T-helper 2 cell treated with Interferon-gamma antibody and Interleukin-4, amounts not matched to agents 5 μg/mL and 100 μg/mL, for 36 hours (primary cell): ENCODE measurements at places on chromosomes 1 and 21.

DNA sequence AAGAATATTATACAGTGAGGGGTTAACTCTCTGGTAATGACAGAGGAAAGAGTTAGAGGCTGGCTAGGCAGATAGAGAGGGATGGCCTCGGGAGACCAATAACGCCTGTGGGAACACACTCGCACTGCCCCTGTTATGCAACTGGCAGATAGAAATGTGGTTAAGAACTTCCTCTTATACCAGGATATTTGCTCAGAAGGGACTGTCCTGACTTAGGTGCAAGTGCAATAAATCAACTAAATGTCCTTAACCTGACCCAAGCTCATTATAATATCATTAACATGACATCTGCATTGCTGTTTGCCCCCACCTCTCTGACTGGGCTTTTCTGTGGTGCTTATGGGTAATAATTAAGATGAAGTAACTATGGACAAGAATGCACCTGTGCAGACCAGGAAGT, 1518.0 kb downstream of the NCAM2 start:
- DNase-seq: no peak

DNA sequence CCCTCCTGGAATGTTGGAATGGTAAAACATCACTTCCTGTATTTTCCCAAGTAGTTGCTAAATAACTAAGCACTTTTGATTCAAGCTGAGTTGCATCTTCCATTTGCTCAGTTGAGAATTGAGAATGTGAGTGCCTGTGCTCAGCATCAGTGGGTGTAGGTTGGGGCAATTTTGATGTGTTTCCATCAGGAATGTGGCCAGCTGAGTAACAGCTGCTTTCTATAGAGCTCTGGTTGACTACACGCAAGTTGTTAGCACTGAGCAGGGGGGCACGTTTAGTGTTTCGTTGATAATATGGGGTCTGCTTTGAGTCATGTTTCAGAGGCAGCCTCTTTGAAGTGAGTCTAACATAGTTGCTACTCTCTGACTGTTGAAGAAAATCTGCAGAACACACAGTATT, 41.5 kb downstream of the LRRC53 start:
- no peak for DNase-seq

DNA sequence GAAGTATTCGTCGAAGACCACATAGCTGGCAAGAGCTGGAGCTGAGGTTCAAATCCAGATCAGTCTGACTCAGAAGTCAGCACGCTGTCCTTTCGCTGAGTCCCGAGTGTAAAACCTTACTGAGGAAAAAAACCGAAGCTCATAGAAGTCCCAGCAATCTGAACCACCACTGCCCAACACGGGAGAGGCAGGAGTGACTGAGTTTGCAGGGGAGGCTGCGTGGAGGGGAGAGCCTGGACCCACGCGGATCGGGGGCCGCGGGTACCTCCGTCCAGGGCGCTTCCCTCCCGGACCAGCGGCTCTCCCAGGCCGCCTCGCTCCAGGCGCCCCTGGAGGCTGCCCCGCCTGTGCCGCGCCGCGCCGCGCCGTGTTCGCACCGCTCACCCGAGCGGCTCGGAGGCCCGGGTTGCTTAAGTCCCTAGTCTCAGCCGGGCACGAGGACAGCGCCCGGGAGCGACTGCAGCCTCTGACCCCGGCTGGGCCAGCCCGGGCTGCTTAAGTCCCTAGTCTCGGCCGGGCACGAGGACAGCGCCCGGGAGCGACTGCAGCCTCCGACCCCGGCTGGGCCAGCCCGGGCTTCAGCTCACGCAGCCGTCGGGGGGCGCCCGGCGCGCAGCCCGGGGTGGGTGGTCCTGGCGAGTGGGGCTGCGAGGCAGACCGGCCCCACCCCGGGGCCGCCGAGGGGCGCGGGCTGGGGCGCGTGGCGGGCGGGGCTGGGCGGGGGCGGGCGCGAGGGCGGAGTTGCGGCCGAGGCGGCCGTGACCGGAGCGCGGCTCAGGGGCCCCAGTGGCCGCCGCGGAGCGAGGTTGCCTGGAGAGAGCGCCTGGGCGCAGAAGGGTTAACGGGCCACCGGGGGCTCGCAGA, at the start of gene ADAMTSL4:
Gene ADAMTSL4 (plus strand): TSS at position 777 of the 864 bp plus-strand sequence. CDS start 2,881 bp downstream, outside the sequence.
- no peak for DNase-seq

DNA sequence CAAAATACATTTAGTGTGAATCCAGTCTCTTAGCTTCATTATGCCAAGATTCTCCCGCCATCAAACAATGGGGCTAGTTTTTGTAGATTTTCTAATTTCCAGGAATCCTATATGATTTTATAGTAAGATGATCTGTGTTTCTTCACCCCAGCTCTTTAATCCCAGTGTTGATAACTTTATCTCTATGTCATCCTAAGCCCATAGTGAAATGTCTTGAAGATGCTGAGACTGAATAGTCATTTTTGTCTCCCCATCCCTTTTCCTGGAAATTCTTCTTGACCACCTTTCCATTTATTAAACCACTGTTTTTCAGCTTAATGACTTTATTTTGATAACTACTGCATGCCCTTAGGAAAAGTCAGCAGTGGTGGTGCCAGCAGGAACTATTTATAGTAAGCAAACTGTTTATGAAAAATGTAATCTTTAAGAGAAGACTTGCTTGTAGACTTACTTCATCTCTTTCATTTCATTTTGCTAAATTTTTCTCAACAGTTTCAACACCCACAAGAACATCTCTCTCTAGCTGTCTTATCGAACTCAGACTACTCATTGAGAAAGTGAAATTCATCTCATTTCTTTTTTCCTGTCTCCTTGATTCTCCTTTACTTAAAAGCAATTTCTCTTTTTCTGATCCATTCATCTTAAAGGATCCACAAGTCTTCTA, 116.6 kb downstream of the NTMT2 start:
- DNase-seq: no peak

DNA sequence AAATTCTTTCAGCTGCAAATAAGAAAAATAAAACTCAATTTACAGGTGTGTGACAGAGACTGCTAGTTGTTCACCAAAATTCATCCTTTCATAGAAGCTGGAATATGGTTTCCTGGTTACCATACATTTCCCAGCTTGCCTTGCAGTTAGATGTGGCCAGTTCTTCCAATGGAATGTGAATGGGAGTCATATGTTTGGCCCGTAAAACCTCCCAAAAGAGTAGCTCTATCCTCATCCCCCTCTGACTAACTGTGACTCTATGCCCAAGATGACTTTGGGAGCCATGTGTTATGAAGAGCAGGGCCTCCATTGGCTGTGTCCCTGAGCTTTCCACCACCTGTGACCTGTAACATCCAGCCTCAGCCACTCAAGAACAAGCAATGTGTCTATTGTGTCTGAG, 90.6 kb upstream of the NGF start:
- no peak for DNase-seq

DNA sequence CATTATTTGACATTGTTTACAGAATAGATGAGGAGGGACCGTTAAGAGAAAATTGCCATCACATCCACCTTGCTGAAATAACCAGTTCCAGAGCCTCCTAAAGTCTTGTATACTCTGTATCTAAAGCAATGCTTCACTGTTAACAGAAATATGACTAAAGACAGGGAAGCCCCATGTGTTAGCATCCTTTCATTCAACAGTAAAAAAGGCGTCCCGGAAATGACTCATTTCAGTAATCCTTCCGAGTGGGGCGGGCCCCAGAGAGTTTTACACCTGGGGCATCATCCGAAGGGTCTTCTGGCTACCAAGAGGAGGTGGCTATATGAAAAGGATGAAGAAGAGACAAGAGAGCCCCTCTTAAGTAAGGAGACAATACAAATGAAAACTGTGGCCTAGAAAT, 227.2 kb downstream of the SLC45A1 start:
- no peak for DNase-seq

DNA sequence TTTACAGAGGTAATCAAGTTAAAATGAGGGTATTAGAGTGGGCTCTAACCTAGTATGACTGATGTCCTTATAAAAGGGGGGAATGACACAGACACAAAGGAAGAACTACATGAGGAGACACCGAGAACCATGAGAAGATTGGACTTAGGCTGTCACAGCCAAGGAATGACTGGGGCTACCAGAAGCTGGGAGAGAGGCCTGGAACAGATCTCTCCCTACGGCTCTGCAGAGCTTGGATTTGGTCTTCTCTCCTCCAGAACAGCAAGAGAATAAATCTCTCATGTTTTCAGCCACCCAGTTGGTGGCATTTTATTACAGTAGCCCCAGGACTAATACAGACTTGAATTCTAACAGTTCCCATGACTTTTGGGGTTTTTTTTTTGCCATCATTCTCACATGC, 110.8 kb downstream of the PSMG1 start:
- DNase-seq: no peak

- no peak for DNase-seq
Observed at GRCh38 chr1:152047413-152047729, 10.6 kb upstream of the S100A11 start.

GRCh38 chr1:161702250-161702649, 4.8 kb upstream of the FCRLA start:
- DNase-seq: no peak

DNA sequence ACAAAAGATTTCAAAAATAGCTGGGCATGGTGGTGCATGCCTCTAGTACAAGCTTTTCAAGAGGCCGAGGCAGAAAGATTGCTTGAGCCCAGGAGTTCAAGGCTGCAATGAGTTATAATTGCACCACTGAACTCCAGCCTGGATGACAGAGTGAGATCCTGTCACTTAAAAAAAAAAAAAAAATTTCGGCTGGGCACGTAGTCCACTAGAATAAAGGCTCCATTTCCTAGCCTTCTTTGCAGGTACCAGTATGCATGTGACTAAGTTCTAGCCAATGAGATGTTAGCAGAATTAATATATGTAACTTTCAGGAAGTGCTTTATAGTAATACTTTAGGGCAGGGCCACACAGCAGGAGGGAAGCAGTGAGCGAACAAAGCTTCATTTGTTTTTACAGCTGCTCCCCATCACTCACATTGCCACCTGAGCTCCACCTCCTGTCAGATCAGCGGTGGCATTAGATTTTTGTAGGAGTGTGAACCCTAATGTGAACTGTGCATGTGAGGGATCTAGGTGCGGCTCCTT, 28.8 kb upstream of the SYDE2 start:
- DNase-seq: no peak
